ENCODE measurements at places on chromosomes 5 and 9.

DNA sequence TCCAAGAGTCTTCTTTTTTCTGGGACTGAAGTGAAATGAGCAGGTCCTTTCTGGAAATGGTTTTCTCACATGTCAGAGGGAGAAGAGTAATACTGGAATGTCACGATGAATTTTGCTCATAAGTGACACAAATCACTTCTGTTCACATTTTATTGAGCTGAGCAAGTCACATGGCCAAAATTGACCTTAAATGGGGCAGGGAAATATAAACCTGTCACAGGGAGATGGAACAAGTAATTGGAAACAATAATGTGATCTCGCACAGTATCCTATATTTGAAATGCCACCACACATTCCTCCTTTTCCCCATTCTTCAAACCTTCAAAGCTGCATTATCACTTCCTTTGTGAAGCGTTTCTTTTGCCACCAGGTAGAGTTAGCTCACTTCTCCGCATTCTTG is 25.2 kb upstream of the LIFR start:
- no peaks in the 10 kb centered on the region for H3K36me3 ChIP-seq
- no peak overlapping the region for H3K27ac ChIP-seq
- no peaks in the 10 kb centered on the region for H3K27me3 ChIP-seq
- H3K4me1 ChIP-seq, result no peaks in the 10 kb centered on the region

DNA sequence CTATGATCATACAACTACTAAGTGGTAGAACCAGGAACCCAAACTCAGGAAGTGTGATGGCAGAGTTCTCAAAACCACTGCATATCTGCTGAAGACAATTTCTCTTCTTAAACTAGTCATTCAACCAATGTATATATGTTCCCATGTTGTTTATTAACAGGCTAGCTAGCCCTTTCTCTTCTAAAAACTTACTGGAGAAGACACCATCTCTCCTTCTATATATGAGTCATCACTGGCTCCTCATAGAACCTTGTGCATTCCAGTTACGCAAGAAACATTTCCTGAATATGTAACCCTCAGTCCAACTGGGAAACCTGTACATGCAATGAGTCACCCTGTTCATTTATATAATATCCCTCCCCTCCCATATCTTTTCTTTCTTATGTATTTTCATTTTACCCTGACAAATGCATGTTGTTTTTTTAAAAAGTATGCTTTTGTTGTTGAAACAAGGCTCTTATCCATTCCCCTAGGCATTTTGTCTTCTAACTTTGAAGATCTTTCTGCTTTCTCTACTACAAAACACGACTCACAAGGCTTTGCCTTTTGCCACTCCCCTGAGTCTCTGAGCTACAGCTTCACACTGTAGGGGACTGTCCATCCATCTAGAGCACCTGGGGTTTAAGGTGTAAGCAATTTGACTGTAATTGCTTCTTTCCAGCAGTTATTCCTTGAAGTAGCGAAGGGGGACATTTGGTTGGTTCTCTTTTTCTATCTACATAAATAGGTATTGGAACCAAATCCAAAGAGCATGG is 119.5 kb downstream of the ANXA1 start:
- no peaks in the 10 kb centered on the region for H3K4me1 ChIP-seq
- no peak overlapping the region for H3K27ac ChIP-seq
- DNase-seq, result no peak

GRCh38 chr9:33295571-33295970 is 5.3 kb downstream of the NFX1 start:
- no peak for DNase-seq
- no peak overlapping the region for H3K4me3 ChIP-seq
- H3K27me3 ChIP-seq, result no peaks in the 10 kb centered on the region
- H3K4me1 ChIP-seq, result 0 out of 2 replicates have a peak, but pooled peaks cover 2% of the 10 kb centered on the region
- peaks cover 25% of the 10 kb centered on the region for H3K36me3 ChIP-seq

DNA sequence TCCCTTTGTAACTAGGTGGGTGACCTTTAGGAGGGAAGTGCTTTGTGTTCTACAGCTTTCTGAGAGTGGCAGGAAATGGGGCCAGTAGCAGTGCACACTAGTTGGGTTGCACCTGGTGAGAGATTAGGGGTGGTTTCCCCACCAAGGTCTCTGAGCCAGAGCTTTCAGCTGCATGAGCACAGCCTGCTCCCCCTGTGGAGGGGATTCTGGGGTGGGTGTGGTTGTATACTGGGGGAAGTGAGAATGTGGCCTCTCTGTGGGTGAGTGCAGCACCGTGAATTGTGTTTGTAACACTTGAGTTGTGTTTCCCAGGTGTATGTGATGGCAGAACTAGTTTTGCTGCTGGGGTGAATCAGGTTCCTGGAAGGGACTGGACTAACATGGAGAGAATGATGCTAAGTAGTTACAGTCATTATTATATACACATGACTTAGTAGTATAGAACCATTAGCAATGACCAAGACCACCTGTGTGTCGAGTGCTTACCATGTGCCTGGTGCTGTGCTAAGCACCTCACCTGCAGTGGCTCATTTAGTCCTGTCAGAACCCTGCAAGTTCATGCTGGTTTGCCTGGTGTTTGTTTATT is 11.8 kb upstream of the CXXC5 start:
- H3K27me3 ChIP-seq, result no peaks in the 10 kb centered on the region
- no peak overlapping the region for H3K27ac ChIP-seq
- no peaks in the 10 kb centered on the region for H3K36me3 ChIP-seq
- H3K4me3 ChIP-seq, result peak overlapping the region; percentile 55
- peaks cover 28% of the 10 kb centered on the region for H3K4me1 ChIP-seq

DNA sequence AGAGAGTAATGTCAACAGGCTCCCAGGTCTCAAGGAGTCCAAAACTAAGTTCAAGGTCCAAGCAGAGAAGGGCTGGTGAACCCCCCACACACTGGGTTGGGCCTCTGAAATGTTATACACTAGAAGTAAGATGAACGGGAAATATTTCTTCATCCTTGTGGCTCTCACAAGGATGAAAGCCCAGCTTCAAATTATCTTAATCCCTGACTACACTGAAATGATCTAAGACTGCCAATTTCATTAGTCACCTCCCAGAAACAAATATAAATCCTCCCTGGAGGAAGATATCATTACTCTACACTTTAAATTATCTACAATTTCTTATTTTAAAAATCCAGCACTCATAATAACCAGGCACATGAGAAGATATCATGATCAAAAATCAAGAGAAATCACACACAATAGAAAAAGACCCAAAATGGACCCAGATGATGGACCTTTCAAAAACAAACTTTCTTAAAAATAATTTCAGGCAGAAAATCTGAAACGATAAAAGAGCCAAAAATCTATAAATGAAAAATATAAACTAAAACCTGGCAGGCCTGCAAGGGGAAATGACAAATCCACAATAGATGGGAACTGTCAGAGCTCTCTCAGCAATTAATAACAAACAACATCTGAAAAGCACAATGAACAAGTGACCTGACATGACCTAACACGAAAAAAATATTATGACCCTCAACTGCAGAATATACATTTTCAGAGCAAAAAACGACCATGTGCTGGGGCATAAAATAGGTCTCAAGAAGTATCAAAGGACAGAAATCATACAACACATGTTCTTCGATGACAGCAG is 117.4 kb downstream of the GPR21 start:
- peaks cover 18% of the 10 kb centered on the region for H3K36me3 ChIP-seq

All from H9 (cell line).